COLO829 (cell line): ENCODE measurements at places on chromosomes 6 and 20.

- no peak for DNase-seq
Measured at GRCh38 chr6:100346203-100346602, 118.5 kb downstream of the SIM1 start.

- no peak for DNase-seq
Measured at GRCh38 chr6:79048611-79049010, 29.4 kb downstream of the PHIP start.

DNA sequence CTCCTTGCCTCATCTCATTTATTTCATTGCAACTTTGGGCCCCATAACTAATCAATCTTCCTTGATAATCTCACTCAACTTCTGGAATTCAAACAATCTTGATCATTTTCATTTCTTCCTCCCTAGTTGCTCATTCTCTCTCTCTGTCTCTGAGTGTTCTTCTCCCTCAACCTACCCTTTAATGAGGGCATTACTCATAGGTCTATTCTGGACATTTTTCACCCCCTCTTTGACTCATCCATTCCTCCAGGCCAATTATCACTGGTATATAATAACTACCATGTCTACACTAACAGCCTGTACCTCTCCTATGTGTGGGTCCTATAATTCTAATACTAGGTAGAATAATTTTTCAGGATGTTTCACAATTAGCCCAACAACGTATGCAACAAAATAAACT, 78.8 kb downstream of the COL21A1 start:
- DNase-seq, result no peak

GRCh38 chr6:44660561-44661220, 273.2 kb downstream of the CDC5L start:
- DNase-seq, result no peak

DNA sequence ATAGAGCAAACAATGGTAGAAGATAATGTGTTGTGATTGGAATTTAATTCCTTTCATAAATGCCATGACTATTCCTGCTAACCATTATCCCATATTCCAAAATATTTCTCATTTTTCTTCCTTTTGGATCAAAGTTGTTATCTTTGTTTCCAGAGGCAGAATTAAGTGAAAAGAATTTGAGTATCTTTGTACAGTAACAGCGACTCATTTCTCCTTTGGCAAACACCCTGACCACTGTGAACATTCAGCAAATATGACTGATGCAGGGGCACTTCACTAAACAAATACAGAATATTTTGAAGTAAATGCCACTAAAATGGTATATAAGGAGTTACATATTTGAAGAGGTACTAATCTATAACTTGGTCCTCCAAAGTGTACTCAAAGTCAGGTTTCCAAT, 105.0 kb upstream of the LAMP5 start:
- DNase-seq, result peak; percentile 8

DNA sequence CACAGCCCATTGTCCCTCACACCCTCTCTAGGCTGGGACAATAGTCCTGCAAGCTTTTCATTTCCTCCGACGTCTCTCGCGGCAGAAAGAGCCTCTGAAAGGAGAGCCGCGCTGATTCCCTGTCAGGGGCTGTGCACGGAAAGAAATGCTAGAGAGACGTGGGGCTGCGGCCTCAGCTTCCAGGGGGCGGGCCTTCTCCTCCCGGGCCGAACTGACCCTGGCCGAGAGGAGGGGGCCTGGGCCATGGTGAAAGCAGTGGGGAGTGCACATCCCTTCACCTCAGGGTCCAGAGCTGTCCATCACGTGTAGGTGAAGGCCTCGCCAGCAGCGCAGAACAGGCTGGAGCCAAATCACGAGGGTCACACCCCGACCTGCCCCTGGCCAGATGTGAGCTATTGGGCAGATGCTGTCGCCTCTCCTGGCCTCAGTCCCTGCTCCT, 220.4 kb downstream of the TAF4 start:
- DNase-seq, result no peak

DNA sequence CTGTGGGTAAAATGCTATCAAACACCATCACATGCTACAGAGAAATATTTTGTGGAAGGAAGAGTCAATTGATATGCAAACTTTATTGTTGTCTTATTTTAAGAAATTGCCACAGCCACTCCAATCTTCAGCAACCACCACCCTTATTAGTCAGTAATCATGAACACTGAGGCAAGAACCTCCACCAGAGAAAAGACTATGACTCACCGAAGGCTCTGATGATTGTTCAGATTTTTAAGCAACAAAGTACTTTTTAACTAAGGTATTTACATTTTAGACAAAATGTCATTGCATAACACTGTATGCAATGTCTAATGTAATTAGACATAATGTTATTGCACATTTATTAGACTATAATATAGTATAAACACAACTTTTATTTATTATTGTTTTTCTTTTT, 26.2 kb upstream of the MMP24 start:
- no peak for DNase-seq

GRCh38 chr6:27188061-27188884, 59.2 kb upstream of the PRSS16 start:
- DNase-seq, result peak; percentile 70

- no peak for DNase-seq
Measured at GRCh38 chr6:21281366-21281765, 312.2 kb upstream of the SOX4 start.

DNA sequence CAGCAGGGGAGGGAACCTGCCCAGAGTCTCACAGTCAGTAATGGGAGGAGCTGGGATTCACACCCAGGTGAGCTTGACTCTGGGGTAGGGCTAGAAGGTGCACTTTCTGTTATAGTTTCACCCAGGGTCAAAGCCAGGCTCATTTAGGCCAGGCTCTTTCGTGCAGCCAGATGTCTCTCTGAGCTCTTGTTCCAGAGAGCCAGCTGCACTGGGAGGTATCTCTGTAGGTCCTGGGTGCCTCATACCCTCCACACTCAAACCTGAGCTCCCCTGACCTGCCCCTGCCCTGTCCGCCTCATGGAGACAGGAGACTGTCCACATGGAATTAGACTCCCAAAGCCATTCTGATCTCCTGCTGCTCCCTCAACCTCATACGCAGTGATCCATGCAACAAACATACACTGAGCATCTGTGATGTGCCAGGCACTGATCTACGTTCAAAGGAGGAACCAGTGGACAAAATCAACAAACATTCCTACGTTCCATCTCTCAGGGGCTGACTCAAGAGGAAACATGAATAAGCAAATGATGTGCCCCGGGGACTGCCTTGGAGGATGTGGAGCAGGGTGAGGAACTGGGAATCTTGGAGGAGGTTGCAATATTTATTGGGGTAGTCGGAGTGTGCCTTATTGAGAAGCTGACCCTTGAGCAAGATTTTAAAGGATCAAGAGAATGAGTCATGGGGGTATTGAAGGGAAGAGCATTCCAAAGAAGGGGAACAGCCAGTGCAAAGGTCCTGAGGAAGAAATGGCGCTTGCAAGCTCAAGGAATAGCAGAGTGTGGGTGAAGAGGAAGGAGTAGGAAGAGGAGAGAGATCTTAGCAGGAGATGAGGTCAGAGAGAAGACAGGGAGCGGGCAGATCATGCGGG, 71.3 kb upstream of the TOX2 start:
- DNase-seq, result no peak

DNA sequence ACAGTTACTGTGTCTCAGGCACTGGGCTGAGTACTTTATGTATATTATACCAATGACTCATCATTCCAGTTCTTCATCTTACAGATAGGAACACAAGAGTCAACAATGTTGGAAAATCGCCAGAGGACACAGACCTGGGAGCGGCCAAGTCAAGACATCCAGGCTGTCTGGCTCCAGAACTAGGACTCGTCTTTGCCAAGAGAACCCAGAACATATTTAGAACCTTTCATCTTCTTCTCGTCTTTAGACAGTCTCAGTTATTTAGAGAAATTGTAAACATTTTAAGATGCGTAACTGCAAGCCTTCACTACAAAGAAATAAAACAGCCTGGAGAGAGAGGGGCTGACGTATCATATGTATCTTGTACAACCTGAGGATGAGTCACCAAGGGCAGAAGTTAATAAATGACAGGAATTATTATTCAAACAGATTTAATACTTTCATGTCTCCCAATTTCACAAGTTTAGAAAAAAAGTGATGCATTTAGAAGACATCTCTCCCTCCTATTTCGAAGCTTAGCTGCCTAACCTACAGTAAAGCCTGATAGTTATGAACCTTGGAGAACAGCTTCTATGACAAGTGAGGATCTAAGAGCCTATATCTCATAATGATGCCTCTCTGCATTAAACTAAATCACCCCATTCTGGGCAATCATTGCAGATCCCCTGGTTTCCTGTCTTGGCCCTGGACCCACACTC, 43.4 kb downstream of the SLC22A3 start:
- DNase-seq, result peak; percentile 54

- no peak for DNase-seq
Measured at GRCh38 chr6:6455272-6455671, 133.2 kb upstream of the LY86 start.

DNA sequence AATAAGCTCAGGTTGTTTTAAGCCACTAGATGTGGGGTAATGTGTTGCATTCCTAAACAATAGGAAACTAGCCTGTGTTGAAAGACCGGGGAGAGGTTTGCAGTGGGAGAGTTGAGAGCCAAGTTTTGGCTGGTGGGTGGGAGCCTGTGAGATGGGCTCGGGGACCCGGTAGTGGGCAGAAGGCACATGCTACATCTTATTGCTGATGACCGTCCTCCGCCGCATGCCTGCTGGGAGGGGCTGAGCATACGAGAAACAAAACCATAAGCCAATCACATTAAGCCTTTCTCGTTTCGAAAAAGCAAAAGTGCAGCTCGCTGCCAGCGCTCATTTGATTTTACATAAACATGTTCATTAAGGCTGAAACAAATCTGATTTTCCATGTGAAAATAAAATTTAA, 57.4 kb upstream of the MPC1 start:
- no peak for DNase-seq

DNA sequence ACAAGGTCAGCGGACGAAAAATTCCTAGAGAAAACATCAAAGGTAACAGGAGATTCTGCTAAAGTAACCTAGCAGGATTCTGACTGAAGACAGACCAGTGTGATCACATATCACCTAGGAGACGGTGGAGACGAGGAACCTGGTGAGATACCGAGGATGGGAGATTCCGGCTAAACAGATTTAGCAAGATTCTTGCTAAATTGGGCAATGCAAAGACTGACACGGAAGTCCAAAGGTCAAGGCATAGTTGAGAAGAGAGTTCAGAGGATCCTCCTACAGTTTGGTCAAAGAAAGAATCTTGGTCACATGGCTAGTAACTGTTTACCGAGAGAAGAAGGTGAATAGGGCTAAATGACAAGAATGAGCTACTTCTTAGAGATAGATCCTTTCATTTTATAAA, 61.1 kb downstream of the TMEM170B start:
- DNase-seq, result no peak

- DNase-seq, result no peak
Measured at GRCh38 chr6:157763904-157764177, 59.2 kb upstream of the SNX9 start.

- peak; percentile 69 for DNase-seq
Measured at GRCh38 chr6:154500769-154501577, 9.5 kb downstream of the CNKSR3 start.

- DNase-seq, result no peak
Measured at GRCh38 chr6:112980676-112981075, 633.5 kb downstream of the RFPL4B start.

- peak; percentile 67 for DNase-seq
Measured at GRCh38 chr6:16559071-16559470, 202.2 kb downstream of the ATXN1 start.

- no peak for DNase-seq
Measured at GRCh38 chr20:6765469-6766058, 1.9 kb upstream of the BMP2 start.

DNA sequence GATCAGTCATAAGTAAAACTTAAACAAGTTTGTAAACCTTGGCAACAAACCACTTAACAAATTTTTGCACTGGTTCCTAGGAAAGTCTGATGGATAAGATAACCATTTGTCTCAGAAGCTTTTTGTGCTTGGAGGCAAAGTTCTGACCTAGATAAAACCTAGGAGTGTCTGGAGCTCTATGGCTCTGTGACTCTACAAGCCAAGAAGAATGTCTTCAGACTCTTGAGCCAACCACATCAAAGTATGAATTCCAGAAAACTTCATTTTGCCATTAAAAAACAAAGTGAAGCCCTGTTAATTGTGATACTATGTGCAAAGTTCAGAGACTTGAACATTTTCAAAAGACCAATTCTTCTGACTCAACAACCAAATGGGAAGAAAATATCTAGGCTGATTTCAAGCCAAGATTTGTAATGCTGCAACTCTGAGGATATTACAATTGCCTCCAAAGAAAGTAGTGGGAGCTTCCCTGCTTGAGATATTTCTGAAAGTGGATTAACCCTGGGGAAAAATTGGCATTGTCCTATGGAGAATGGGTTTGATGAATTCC, 158.1 kb upstream of the FOXQ1 start:
- DNase-seq, result peak; percentile 79

DNA sequence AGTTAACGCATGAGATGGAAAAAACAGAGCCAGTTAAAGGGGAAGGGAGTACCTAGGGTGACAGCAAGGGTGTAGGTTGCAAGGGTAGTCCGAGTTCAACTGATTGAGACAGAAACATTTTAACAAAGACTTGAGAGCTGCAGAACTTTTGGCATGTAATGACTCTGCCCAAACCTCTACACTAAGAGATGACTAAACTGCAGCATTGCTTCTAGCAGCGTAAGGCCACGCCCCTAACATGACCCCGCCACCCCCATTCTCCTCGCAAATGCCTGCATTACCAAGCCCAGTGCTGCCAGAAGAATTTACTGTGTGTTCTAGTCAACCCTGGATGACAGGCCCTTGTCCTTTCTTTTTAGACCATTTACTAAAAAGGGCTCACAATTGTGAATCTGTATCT, 6.3 kb upstream of the HINT3 start:
- no peak for DNase-seq

- DNase-seq, result no peak
Measured at GRCh38 chr6:135323202-135323668, 142.1 kb downstream of the MYB start.

DNA sequence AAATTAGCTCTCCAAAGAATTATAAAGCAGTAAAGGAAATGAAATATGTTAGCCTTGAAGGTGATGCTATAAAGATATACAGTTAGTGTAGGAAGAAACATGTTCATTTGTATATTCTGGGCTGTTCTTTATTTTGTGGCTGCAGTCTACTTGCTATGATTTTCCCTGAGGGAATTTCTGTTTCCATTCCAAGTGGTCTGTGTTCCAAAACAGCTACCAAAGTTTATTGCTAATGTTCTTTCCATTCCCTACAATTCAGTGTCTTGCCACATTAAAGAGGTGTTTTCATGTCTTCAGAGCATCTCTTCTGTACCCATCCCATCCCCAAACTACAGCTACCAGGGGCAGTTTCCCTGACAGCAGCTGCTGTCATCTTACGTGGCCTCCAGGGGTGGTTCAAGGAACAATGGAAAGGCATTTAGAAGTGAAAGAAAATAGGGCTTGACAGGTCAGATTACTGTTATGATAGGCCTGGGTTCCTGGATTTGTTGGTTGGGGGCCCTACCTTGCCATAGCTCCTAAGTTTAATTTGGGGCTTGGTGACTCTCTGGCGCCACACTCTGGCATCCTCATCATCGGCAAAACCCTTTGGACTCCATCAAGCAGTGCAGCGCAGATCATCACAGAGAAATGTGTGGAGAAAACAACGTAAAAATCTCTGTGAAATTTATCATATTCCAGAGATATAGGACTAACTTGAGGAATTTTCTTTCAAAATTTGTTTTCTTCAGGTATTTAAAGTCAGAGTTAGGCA, 33.8 kb upstream of the AIG1 start:
- no peak for DNase-seq
